ENCODE measurements at places on chromosomes 7 and 10.

DNA sequence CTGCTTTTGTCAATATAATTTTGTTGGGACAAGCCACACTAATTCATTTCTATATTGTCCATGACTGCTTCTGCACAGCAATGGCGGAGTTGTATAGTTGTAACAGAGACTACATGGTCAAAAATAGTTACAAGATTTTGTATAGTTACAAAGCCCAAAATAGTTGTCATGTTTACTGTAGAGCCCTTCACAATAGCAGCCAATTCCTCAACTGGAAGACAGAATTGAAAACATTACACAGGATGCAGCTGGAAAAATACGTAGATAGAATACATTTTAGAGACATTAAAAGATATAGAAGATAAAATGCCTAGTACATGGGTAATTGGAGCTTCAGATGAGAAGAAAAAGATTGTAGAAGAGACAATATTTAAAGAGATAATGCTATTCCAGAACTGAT is 156.4 kb upstream of the FEZF1 start:
- DNase-seq = no peak

DNA sequence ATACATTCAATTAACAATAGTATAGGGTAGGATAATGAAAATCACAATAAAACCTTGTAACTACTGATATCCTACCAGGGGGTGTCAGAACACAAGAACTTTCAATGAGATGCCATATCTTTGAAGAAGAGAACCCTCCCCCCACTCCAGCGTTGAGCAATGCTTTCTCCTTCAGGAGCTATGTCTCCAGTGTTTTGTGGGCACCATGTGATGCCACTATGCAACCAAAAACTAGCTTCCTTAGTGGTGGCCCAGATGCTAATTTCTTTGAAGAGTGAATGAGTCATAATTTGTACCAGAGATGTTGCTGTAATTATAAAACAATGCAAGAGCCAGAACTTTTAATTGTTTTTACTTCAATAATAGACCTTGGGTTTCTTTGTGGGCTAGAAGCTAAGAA is 76.0 kb upstream of the ADO start:
- no peak for DNase-seq

DNA sequence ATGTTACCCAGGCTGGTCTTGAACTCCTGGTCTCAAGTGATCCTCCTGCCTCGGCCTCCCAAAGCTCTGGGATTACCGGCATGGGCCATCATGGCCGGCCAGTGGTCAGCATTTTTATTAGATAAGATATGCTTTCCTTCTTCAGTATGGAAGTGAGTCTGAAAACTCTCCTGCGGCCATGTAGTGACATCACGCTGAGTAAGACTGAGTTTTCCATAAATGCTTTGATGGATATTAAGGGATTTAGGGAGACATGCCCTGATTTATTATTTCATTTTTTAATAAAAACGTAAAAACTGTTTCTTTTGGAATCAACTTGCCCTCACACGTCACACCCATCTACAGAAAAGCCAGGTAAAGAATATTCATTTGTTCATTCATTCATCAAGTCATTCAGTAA is 48.4 kb downstream of the DYNC1I1 start:
- no peak for DNase-seq

GRCh38 chr10:34687434-34688210 is 127.5 kb downstream of the PARD3 start:
- no peak for DNase-seq

DNA sequence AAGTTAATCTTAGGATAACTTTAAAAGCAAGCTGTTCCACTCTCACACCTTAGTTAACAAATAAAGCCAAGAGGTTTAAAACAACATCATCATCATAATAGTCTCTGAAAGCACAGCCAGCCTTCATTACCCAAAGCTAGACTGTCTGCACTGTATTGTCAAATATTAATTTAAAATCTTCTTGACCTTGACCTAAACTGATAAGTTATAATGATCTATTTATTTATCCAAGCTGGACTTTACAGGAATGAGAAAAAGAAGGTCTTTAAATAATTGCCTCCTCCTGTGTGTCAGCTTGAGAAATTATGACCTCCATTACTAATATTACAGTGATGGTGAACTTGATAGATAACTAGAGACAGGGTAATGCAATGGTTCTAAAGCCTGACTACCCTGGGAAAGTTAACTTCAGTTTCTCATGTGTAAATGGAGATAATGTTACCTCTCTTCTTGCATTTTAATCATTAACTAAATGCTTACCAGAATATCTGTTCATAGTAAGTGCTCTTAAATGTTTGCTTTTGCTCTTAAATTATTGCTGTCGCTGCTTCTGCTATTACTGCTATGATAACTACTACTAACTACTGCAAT is 111.0 kb downstream of the KAT6B start:
- no peak for DNase-seq

GRCh38 chr10:62669341-62669740 is 135.2 kb upstream of the ADO start:
- no peak for DNase-seq

- DNase-seq = no peak
Measured at GRCh38 chr7:130831817-130832481, 97.9 kb upstream of the KLF14 start.

GRCh38 chr7:23470330-23471105 is at the start of gene IGF2BP3:
Gene IGF2BP3, minus strand, starts transcription at chr7:23470491. Its CDS starts 381 bp downstream, at chr7:23470110.
- DNase-seq = no peak

GRCh38 chr7:82164410-82164809 is 279.2 kb downstream of the CACNA2D1 start:
- DNase-seq = no peak

- DNase-seq = no peak
Measured at GRCh38 chr7:120180221-120180620, 92.8 kb upstream of the KCND2 start.
